NCI-H524 treated with DMSO at 0.1 percent for 48 hours (cell line): ENCODE measurements at places on chromosomes 13 and 19.

GRCh38 chr13:102033386-102033785 is 368.5 kb downstream of the FGF14 start:
- no peak for DNase-seq

DNA sequence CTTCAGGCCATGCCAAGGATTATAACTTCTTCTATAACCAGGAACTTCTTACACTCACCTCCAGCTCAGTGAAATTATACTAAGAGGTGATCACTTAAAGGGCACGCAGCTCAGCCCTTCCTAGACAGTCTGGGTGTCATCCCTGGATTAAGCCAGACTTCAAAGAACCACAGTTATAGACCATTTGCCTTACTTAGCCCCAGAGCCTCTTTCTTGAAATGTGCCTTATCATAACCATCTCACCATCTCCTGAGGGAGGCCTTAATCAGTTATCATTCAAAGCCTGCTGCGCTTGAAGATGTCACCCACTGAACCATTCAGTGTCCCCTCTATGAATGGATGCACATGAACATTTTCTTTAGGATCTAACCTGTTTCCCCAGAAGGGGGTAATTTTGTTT is 10.1 kb upstream of the DHRS12 start:
- no peak for DNase-seq

DNA sequence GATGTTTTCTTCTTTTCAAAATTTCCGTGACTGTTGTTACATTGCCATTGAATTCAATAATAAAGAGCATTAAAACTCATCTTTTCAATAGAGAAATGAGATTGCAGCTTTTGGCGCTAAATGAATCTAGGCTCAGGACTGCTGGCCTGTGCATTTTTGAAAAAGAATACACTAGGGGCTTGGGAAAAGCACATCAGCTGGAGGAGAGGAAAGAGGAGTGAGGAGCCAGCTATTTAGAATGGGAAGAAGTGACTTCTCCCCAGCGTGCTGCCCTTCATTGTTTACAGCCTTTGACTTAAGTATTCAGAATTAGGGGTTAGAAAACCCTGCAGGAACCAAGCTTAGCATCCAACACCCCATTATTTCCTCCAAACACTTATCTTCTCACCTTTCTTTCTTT is 43.3 kb downstream of the TNFSF11 start:
- DNase-seq = no peak

DNA sequence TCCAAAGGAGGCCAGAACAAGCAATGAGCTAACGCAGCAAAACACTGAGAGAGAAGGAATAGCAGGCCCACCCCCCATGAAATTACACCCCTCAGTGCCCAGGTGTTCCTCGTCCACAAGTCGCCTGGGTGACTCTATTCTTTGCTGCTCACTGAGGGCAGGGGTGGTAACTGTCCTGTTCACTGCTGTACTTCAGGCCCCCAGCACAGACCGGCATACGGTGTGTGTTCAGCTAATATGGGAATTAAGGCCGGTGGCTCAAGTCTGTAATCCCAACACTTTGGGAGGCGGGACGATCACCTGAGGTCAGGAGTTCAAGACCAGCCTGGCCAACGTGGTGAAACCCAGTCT is 31.9 kb downstream of the DHRS12 start:
- DNase-seq = no peak

DNA sequence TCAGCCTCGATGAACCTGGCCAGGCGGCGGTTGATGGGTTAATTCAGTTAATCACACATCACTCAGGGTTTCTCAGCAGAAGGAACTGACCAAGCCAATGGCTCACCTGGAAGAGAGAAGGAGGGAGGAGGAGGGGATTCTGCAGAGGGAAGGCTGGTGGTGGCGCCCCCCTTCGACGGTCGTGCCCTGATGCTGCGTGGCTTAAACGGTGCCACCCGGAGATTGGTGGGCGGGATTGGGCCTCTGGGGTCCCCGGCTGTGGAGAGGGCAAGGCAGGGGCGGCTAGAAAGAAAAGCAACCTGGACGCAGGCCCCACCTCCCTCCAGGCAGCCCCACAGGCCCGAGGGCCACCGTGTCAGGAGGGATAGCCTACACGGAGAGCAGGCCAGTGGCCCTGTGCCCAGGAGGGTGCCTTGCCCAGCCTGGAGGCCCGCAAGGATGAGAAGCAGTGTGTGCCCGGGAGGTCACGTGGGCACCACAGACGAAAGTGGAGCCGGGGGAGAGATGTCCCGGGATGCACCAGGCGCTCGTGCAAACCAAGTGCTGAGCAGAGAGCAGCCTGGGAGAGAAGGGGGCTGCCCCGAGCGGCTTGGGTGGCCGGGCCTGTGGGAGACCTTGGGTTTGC is 16.0 kb downstream of the CSNK1G2 start:
- no peak for DNase-seq

- DNase-seq = no peak
Measured at GRCh38 chr13:46168783-46169182, 13.2 kb downstream of the LCP1 start.

DNA sequence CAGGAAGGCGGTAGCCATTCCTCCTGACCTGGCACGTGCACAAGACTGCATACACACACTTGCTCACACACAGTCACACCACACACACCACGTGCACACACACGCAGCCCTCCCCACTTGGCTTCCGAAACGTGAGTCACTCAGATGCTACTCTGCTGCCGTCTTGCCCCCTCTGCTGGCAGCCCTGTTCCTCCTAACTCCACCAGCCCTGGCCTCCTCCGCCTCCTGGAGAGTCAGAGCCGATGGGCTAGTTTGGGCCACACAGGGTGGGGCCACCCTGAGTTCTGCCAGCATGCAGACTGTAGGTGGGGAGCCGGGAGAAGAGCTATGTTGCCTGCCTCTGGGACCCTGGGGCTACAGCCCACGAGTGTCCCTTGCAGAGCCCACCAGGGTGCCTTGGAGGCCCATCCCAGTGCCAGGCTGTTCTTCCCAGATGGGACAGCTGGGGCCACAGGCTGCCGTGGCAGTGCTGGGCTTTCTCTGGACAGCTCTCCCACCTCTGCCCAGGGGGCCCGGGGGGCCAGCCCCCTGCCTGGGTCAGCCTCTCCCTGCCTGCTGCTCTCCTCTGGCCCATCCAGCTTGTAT is 12.1 kb downstream of the PIN1 start:
- DNase-seq = no peak

GRCh38 chr13:60016229-60016628 is 147.5 kb downstream of the DIAPH3 start:
- no peak for DNase-seq

- DNase-seq = no peak
Measured at GRCh38 chr13:87537951-87538350, 133.2 kb upstream of the SLITRK5 start.

- DNase-seq = no peak
Measured at GRCh38 chr19:45156011-45156630, 4.7 kb downstream of the NKPD1 start.

DNA sequence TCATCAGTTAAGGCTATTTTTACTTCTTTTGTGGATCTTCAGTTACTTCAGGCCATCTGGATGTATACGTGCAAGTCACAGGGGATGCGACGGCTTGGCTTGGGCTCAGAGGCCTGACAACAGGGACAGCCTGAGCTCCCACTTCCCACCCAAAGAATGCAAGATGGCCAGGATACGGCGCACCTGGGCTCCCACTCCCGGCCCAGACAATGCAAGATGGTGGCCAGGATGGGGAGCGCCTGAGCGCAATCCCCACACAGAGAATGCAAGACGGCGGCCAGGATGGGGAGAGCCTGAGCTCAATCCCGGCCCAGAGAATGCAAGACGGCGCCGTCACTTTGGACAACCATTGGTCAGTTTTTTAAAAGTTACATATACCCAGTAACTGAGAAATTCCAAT is 25.3 kb upstream of the MIER2 start:
- DNase-seq = no peak

- DNase-seq = no peak
Measured at GRCh38 chr19:19009951-19010350, 23.4 kb downstream of the SUGP2 start.

GRCh38 chr19:33654840-33655508 is 33.2 kb downstream of the CHST8 start:
- no peak for DNase-seq

DNA sequence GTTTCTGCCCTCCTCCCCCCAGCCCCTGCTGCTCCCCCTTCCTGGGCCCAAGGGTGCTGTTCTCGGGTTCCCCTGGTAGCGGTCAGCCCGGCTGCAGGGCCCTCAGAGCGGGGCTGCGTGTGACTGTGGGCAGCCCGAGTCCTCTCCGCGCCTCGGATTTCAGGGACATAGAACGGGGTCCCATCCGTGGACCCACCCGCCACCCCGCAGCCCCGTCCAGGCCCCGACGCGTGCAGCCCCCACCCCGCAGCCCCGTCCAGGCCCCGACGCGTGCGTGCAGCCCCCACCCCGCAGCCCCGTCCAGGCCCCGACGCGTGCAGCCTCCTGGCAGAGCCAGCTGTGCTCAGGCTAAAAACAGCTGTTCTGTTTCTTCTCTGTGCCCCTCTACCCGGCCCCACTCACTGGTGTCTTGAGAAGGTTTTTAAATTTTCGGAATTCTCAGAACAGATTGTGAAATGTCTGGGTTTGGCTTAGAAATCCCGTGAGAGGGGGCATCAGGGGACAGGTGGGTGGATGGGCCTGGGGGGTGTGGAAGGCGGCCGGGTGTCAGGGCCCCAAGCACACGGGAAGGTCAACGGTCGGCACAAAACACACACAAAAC is 5.5 kb upstream of the PRTN3 start:
- DNase-seq = no peak

- DNase-seq = no peak
Measured at GRCh38 chr13:110689711-110690110, 16.2 kb downstream of the CARS2 start.

- DNase-seq = no peak
Measured at GRCh38 chr19:8638078-8638619, 7.7 kb downstream of the NFILZ start.

DNA sequence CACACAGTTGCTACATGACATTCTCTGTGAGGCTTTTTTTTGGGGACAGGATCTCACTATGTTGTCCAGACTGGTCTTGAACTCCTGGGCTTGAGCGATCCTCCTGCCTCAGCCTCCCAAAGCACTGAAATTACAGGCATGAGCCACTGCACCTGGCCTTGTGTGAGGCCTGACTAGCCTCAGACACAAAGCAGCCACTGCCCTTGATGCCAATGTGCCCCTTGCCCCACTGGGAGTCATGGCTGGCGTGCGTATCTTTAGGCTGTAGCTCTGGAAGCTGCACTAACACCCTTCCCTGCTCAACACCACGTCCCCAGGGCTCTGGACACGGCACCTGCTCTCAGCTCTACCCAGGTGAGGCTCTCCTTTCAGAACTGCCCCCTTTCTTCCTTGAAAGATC is 14.5 kb upstream of the KPTN start:
- no peak for DNase-seq

DNA sequence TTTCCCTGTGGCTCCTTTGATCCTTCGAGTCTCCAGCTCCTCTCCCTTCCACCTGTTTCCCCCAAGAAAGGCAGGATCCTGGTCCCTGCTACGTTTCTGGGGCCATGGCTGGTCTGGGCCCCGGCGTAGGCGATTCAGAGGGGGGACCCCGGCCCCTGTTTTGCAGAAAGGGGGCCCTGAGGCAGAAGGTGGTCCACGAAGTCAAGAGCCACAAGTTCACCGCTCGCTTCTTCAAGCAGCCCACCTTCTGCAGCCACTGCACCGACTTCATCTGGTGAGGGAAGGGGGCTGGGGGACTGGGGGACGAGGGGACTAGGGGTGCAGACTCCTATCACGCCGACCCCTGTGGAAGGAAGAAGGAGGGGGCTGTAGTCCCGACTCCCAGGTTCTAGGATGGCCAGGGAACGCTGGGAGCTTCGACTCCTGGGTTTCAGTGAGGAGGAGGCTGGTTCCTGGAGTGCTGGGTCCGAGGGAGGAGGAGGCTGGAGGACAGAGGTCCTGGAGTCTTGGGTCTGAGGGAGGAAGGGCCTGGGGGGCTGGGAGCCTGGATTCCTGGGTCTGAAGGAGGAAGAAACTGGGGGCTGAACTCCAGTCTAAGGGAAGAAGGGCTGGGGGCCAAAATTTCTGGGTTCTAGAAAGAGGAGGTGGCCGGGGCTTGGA is 524 bp downstream of the PRKCG start:
- DNase-seq = no peak

DNA sequence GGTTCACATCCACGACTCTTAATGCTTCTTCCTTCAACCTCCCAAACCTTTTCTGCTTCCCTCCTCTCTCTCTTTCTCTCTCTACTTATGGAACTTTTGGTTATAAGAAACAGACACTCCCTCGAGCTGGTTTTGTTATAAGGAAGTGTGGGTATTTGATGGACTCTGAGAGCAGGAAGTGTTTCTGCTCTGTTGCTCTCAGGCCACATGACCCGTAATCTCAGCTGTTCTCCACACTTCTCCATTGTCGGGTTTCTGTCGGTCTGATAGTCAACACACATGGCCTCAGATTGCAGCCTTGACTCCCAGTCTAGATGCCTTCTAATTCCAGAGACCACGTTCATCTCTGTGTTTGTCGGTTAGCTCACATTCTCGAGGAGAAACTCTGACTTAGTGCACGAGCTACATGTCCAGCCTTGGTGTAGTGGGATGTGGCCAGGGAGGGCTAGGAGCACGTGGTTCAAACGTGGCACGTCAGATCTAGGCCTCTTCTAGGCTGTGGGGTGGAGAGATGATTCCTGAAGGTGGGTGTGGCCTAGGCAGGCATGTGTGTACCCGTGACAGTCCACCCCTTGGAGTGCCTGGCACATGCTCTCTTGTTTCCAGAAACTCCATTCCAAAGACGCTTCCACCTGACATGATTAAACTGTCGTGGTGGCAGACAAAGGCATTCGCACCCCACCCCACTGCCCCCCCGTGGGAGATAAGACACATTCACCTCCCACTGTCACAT is 26.3 kb downstream of the CNFN start:
- DNase-seq = no peak

DNA sequence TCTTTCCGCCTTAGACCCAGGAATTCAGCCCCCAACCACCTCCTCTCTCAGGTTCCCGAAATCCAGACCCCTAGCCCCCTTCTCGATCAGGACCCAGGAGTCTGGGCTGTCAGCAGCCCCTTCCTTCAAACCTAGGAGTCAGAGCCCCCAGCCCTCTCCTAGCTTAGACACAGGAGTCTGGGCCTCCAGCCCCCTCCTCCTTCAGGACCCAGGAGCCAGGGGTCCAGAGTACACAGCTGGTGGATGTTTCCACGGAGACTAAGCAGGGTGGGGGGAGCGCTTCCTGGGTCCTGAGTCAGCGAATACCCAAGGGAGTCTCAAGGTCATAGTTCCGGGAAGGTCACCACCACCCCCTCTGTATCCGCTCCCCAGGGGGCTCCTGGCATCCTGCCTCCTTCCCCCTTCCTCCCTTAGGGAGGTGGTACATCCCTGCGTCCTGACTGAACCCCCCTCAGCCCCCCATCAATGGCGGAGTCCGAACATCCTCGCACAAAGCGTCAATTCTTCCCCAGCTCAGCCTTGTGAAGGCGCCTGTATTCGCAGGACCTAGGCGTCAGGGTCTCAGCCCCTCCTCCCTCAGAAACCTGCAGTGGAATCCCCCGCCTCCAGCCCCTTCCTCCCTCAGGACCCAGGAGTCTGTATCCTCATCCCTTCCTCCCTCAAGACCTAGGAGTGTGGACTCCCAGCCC is 4.6 kb downstream of the CADM4 start:
- DNase-seq = no peak
